ENCODE measurements at places on chromosomes 5 and 9.

DNA sequence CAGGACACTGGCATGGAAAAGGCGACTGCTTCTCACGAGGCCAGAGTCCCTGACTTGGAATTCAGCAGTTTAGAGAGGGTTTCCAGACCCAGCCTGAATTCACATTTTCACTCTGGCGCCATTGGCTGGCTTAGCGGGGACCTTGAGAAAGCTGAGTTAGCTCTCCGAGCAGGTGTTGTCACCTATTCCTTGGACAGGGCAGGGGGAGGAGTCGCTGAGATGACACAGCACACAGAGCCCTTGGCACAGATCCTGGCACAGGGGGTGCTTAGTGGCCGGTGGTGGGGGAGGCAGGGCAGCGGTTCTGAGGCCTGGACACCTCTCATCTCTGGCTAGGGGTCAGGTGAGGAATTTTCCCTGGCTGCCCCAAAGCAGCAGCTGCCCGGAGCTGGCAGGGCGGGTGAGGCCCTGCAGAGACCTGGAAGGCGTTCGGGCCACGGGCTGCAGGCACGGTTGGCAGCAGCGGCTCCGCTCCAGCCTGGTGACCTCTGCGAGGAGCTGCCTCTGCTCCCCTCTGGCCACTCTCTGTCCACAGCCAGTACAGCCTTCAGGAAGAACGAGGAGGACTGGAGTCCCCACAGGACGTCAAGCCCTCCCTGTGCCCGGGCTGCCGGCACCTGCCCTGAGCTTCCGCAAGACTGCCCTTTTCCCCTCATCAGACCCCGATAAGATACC lies 72.4 kb upstream of the RAPGEF1 start:
- no peak for DNase-seq

GRCh38 chr9:97990259-97990658 lies 7.1 kb downstream of the ANP32B start:
- no peak for DNase-seq

DNA sequence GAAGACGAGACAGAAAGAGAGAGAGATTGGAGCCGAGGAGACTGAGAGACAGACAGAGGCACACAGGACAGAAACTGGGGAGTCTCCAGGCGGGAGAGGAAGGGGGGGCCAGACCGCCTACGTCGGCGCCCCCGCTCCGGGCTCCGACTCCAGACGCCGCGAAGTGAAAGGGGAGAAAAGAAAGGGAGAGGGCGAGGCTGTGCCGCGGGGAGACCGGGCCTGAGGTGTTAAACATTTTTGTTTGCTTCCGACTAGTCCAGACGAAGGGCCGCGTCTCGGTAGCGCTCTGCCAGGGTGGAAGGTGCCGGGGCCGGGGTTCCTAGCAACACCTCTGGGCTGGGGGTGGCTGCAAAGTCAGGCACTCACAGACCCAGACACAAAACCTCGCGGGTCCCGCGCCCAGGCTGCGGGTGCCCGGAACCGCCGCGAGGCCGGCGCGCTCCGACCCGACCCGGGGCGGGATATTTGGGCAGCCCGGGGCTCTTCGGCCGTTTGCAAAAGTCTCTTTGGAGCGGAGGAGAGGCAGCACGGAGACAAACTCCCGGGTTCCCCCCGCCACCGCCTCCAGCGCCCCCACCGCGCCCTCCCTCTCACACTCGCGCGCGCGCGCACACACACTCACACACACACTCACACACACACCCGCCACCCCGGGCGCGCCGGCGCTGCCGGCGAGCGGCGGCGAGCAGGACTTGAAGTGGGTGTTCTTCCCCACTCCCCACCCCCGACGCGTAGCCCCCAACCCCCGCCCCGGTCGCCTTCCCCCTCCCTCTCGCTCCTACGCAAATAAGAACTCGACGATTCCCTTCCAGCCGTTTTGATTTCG lies 626 bp upstream of the FST start:
- no peak for DNase-seq

DNA sequence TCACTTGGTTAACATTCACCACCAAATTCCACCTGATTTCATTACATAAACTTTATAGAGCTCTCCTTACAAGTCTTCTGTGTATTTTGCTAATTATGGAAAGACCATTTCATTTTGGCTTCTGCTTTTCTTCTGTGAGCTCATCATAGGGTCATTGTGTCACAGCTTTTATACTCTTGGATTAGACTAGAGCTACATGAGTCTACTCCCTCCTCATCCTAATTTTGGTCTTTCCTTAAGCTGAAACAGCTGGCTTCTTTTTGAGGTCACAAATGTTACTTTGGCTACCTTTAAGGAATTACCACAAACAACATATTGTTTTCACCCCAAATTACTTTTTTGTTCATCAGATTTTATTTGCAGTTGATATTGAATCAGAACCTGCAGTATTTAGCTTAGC lies 103.0 kb downstream of the NPR3 start:
- DNase-seq: no peak

GRCh38 chr5:176388003-176388443 lies 375 bp downstream of the NOP16 start:
- DNase-seq: no peak

GRCh38 chr9:73039271-73040263 lies 86.7 kb upstream of the ALDH1A1 start:
- no peak for DNase-seq

DNA sequence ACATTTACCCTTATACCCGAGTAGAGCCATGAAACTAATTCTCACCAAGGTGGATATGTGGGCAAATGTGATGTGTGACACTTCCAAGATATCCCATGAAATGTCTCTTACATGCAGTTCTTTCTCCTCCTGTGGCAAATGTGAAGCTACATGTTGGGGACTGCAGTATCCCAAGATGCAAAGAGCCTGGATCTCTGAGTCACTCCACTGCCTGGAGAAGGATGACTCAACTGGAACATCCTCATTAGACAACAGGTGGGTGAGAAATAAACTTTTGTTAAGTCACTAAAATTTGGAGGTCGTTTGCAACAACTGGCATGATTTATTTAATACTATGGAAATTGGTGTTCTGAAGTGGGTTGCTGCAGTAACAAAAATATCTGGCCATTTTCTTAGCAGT lies 36.5 kb upstream of the TENT4A start:
- no peak for DNase-seq

GRCh38 chr9:92661127-92661526 lies 8.8 kb downstream of the IPPK start:
- DNase-seq: no peak

DNA sequence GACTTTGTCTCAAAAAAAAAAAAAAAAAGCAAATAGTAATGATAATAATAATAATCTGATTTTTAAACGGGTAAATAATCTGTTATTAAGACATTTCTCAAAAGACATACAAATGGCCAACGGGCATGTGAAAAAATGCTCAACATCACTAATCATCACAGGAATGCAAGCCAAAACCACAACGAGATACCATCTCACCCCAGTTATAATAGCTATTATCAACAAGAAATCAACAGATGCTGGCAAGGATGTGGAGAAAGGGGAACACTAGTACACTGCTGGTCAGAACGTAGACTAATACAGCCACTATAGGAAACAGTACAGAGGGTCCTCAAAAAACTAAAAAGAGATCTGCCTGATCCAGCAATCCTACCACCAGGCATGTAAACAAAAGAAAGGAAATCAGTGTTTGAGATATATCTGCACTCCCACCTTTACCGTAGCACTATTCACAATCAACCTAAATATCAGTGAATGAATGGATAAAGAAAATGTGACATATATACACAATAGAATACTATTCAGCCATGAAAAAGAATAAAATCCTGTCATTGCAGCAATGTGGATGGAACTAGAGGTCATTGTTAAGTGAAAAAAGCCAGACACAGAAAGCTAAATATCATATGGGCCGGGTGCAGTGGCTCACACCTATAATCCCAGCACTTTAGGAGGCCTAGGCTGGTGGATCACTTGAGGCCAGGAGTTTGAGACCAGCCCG lies 24.9 kb downstream of the VAV2 start:
- DNase-seq: no peak

GRCh38 chr5:142364251-142365145 lies 39.7 kb upstream of the SPRY4 start:
- DNase-seq: no peak

GRCh38 chr5:123785162-123786071 lies 273.4 kb downstream of the CSNK1G3 start:
- DNase-seq: no peak

DNA sequence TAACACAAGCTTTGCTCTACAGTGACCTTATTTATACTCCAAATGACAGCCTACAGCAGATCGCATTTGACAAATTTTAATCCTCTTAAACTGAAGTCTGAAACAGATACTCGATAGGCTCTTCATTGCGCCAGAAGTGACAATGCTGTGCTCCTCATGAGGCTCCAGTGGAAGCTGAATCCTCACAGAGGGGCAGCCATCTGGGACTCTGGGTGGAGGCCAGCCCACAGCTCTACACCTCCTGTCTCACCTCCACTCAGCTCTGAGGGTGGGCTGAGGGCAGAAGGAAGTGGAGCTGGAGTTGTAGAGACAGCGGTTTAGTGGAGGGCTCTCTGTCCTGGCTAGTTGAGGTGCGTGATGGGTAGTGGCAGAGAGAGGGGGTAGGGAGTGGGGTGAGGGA lies 283.3 kb upstream of the ANKRD55 start:
- DNase-seq: no peak

- no peak for DNase-seq
Measured at GRCh38 chr5:77670526-77670925, 32.0 kb upstream of the OTP start.

DNA sequence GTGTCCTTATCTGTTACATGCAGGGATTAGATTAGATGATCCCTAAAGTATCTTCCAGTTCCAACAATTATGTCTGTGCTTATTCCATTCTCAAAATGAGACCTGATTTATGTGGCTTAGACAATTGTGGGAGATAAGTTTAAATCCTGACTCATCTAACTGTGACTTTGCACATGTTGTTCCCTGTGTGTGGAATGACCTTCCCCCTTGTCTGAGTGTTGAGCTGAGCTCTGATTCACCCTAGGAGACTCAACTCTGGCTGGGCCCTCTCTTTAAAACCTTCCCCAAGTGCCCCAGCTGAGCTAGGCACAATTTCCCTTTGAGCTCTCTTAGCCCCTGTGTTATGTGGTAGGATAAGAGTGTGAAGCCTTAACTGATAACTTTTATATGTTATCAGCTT lies 118.9 kb upstream of the ELL2 start:
- DNase-seq: no peak

DNA sequence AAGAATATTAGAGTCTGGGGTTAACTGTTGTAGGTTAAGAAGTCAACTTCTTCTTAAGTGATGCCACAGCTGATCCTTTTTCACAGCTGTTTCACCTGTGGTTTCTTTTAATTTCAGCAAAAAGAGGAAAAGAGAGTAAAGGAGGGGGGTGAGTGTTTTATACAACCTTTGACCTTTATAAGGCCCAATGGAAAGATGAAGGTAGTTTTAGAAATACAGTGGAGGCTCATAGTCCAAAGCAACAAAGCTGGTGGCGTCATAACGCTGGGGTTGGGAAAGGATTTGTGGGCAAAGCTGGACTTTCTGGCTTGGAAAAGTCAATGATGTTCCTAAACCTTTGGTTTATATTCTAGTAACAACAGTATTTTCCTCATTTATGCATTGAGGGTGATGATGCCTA lies 49.5 kb downstream of the RCL1 start:
- no peak for DNase-seq

DNA sequence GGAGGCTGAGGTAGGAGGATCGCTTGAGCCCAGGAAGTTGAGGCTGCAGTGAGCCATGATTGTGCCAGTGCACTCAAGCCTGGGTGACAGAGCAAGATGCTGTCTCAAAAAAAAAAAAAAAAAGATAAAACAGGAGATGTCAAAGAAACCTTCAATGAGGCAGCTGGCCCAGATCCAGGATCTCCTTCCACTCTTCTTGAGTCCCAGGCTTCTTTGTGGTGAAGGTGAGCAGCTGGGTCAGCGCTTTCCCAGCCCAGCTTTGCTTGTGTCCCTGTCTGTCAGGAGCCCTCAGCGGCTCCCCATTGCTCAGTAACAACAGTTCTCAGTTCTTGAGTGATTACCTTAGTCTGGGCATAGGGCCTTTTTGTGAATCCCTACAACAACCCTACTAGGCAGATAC lies 69.4 kb upstream of the PSD2 start:
- DNase-seq: no peak

- DNase-seq: no peak
Measured at GRCh38 chr5:18024542-18024941, 390.3 kb downstream of the TAF11L14 start.

DNA sequence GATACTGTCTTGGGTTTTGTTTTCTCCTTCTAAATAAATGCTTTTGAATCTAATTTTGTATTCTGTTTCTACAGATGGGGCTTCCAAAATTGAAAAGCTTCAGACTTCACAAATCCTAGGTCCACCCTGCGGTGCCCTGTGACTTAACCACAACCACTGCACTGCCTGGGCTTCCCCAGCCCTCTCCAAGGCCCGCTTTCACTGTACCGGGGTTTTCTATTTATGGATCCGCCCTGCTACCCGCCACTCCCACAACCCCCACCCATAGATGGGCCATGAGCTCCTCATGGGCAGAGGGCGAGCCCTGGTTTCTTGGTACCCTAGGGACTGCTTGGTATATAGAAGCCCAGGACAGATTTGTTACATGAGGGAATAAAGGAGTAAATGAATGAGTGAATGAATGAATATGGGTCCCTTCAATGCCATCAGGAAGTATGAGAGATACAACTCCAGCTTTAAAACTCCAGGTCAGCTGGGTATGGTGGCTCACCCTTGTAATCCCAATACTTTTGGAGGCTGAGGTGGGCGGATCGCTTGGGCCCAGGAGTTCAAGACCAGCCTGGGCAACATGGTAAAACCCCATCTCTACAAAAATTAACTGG lies 39.8 kb upstream of the NEK6 start:
- DNase-seq: no peak

DNA sequence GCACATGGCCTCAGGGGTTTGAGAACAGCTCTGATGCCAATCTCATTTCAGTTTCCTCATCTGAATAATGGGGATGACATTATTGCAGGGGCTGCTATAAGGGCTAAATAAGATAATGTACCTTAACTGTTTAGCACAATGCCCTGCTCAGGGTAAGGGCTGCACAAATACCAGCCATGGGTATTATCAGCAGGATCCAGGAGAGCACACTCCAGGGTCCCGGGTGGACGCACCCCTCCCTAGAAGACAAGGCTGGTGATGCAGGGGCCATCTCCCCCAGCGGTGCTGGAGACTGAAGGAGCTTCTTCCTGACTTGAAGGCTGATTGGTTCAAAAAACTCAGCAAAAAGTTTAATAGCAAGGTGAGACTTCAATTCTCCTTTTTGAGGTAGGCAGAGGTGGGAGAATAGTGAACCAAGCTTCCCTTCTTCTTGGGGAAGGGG lies 2.7 kb upstream of the CXXC5 start:
- no peak for DNase-seq

DNA sequence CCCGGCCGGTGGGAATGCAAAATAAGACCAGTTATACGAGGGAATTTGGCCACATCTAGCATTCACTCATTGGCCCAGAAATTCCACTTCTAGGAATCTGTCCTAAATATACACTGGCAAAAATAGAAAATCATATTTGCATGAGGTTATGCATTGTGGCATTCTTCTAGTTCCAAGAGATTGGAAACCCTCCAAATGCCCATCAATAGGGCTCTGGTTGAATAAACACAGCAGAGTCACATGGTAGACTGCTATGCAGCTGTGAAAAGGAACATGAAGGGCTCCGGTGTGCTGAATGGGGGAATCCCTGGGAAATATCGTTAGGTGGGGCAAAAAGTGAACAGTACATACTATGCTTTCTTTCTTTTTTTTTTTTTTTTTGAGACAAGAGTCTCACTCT lies 36.8 kb downstream of the PTGES start:
- no peak for DNase-seq
